ENCODE measurements at places on chromosomes 3 and 15.

DNA sequence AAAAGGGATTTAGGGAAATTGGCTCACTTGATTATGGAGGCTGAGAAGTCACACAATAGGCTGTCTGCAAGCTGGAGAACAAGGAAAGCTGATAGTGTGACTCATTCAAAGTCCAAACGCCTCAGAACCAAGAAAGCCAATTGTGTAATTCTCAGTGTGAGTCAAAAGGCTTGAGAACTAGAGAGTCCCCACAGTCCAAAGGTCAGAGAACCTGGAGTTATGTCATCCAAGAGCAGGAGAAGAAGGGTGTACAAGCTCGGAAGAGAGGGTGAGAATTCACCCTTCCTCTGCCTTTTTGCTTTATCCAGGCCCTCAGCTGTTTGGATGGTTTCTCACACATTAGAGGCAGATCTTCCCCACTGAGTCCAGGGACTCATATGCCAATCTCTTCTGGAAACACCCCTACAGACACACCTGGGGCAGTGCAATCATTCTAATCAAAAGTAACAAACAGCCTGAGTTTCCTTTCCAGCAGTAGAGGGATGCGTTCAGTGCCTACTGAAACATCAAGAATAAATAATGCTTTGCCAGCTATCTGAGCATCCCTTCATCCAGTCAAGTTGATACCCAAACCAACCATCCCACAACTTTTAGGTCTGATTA is 271.5 kb downstream of the SATB1 start:
- DNase-seq, result peak; percentile 82

DNA sequence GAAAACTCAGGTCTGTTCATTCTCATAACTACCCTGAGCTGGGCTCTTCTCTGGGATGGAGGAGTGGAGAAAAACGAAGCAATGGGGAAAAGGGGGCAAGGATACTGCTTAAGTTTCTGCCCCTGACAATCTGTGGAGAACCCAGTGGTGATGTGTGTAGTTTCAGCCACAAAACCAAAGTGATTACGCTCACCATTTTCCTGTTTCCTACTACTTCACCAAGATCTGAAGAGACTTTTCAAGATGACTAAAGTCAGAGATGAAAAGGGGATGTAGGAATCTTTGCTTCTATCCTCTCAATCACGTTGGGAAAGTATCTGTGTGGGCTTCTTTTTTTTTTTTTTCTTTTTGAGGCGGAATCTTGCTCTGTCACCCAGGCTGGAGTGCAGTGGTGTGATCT is 8.3 kb upstream of the UBE2E1 start:
- no peak for DNase-seq

- no peak for DNase-seq
Measured at GRCh38 chr3:163766112-163766511, 1312.2 kb downstream of the SI start.

DNA sequence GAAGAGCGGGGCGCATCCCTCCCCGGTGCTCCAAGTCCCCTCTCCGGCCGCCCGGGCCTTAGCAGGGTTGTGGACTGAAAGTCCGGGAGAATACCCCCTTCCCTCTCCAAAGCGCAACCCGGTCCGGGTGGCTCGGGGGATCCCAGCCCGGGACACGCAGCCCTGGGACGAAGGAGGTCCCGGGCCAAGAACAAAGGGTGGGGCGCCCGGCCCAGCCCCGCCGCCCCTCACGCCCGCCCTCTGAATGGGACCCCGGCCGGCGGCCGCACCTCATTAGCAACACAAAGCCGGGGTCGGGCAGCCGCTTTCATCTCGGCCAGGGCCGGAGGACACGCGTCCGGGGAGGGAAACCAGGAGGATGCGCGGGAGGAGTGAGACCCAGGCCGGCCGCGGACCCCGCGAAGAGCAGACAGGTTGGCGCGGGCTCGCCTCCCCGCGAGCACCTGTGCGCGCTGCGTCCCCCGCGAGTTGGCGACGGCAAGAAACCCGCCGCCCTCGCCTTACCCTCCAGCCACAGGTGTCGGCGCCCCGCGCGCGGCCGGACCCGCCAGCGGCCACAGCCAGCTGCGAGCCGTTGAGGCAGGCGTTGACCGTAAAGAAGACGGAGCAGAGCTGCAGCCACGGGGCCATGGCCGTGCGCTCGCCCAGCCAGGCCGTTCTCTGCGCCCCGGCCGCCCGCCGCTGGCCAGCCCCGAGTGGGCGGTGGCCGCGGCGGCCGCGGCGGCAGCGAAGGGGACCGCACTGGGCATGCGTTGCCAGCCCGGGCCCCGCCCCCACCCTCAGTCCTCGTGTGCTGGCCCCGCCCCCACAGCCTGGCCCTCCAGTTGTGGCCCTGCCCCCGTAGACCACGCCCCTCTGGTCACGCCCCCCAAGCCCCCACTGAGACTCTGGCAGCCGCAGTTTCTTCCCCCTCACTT is at the start of gene IL17RD:
Gene IL17RD, minus strand, starts transcription at position 697 of the 917 bp plus-strand sequence. Its CDS starts 67 bp downstream, at position 630.
- peak; percentile 66 for DNase-seq

DNA sequence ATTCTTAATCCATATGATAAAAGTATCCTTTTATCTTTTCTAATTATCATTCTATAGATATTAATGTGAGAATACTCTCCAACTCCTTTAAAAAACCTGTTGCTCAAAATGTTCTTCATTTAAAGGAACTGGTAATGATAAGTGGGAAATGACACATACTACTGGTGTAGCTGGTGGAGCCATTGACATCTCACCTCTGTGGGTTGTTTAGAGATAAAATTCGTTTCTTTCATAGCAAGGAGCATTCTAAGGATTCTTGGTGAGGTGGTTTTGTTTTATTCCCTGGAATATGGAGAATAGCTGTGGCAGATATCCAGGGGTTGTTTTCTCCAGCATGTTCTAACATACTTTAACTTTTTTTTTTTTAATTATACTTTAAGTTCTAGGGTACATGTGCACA is 299.8 kb upstream of the THBS1 start:
- DNase-seq, result no peak

- no peak for DNase-seq
Measured at GRCh38 chr15:66905954-66906353, 159.4 kb upstream of the SMAD3 start.

DNA sequence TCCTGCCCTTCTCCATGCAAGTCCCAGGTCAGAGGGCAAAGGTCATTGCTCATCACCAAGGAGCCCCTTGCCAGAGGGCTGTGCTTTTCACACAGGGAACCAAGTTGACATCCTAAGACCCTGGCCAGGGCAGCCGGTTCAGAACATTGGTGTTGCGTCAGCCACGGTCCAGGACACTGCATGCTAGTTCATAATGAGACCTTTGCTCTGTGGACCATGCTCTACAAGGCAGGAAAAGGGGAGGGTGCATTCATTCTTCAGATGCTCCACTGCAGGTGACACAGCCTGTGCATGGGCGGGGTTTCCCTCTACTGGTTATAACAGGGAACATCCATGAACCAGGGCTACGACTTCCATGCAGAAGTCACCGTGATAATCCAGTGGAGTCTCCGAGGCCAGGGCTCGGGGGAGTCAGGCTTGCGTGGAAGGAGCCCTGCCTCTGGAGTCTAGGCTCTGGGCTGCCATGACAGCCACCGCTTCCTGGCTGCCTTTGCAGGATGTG is 81.6 kb downstream of the OCA2 start:
- peak; percentile 93 for DNase-seq

DNA sequence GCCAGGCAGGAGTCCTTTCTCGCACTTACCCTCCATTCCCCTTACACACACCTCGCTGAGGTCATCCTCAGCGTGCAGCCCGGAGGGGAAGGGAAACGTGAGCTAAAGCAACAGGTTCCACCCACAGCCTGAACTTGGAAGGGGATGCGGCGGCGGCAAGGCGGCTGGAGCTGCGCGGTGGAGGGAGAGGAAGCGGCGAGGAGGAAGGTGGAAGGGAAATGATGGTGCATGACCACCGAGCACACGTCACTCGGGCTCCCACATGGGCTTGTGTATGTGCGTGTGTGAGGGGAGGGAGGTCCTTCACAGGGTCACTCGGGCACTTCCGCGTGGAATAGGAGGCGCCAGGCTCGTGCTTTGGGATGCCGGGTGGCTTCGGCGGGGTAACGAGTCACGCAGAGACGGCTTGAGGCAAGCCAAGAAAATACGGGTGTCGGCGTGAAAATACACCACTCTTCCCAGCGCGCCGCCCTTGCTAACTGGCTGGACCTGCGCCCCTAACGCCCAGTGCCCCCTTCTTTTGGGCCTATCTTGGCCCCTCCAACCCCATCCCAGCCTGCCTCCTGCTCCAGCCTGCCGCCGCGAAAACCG is 225.5 kb upstream of the IL12A start:
- peak; percentile 77 for DNase-seq

GRCh38 chr3:180390313-180390712 is 211.7 kb upstream of the TTC14 start:
- no peak for DNase-seq

GRCh38 chr3:87333393-87333892 is 57.1 kb upstream of the POU1F1 start:
- no peak for DNase-seq

- DNase-seq, result no peak
Measured at GRCh38 chr15:20351448-20351971, 190.1 kb downstream of the GOLGA6L6 start.

DNA sequence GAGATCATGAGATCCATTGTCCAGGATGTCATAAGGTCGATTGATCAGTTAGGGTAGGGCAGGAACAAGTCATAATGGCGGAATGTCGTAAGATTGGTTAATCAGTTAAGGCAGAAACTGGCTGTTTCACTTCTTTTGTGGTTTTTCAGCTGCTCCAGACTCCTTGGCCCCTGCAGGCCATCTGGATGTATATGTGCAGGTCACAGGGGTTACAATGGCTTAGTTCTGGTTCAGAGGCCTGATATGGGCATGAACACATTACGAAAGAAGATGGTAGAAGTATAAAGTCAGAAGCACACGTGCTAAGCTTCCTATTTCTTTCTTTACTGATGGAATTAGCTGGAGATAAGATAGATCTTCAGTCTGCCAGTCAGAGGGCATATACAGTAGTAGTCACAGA is 315.4 kb upstream of the LRRC3B start:
- no peak for DNase-seq

DNA sequence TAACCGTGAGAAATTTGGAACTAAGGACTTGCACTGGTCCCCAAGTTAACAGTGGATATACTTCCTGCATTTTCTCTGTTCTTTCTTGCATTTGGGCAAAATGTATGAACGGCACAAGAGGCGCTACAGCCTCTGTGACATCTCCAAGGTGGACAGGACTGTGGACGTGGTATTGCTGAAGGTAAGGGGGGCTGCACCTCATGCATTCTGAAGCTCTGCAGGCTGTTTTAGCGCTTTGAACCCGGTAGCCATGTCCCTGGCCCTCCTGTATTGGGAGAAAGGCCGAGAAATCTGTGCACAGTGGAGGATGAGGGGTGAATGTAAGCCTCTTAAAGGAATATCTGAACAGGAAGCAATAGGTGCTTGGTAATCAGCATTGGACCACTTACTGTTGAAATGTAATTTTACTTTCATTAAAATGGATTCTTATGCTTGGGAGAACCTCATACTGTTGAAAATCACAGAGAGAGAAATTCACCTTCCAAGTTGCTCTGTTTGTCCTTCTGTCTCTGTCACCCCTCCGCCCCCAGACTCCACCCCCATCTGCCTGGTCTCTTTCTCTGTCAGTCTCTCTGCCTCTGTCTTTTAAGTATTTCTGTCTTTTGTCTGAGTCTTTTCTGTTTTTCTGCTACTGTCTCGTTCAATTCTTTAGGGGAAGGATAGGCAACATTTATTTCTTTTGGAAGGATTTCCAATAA is 174.6 kb downstream of the KLHL25 start:
- DNase-seq, result no peak
